ENCODE measurements at places on chromosomes 5 and 9. TPM values are rescaled to one million over a fixed set of nuclear protein-coding genes. Genes with fewer than 3 reads are reported as not detected.

AIF1L gene
- total RNA-seq = 47.7 TPM

KCNIP1 gene
- total RNA-seq = 31.2 TPM

INSL4 gene
- total RNA-seq = not detected

DMRTA1 gene
- 1.1 TPM for total RNA-seq

EPB41L4A gene
- total RNA-seq = 67.5 TPM

PCDHB8 gene
- total RNA-seq = 1.7 TPM

CMYA5 gene
- total RNA-seq = 4.9 TPM

CRHBP gene
- total RNA-seq = 4.7 TPM

CSF1R gene
- total RNA-seq = 40.7 TPM

SPINK6 gene
- not detected for total RNA-seq

SOX30 gene
- total RNA-seq = not detected

ST8SIA4 gene
- 22.8 TPM for total RNA-seq

CATSPER3 gene
- total RNA-seq = 0.33 TPM

CNTNAP3B gene
- 22.4 TPM for total RNA-seq

FBN2 gene
- 99.7 TPM for total RNA-seq

NIPAL4 gene
- 1.1 TPM for total RNA-seq

ANKRD31 gene
- total RNA-seq = 0.50 TPM

SLC34A1 gene
- total RNA-seq = not detected

SLC36A2 gene
- 0.06 TPM for total RNA-seq

DNM1 gene
- total RNA-seq = 44.6 TPM

WDR38 gene
- total RNA-seq = 7.9 TPM

TMEM252 gene
- total RNA-seq = not detected

CARD9 gene
- 2.3 TPM for total RNA-seq
